Osteoblast (primary cell): ENCODE measurements at places on chromosomes 6 and 20.
A peak's percentile ranks its signal among the peaks of the same experiment; 100 is the strongest.

DNA sequence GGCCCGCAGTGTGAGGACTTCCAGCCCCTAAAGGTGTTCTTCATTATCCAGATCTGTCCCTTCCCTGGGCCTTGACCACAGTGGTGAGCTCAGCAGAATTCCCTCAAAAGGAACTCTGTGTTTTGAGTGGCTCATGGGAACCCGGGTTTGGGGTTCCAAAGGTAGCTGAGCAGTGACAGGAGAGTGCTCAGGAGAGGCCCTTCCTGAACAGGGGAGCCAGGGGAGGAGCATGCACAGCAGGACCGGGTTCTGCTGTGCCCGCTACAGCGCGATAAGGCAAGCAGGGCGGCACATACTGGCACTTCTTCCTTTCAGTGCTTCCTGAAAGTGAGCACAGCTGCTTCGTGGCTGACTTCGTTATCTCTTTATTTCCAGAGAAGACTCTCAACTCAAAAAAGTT is 88.3 kb downstream of the SSR1 start:
- no peak for DNase-seq

DNA sequence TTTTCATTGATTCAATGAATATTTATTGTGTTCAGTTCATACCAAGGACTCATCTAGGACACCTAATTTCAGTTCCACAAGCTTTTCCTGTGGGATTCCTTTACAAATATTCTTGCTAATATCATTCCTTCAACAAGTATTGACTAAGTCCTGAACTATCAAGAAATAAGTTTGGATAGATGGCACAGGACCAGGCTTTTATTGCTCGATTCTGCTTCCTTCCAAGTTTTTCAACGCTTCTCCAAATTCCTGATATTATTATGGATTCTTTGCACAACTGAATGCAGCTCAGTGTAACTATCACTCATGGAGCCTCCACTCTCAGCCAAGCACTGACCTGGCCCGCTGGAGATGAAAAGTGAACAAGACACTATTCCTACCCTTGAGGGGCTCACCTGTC is 32.7 kb upstream of the COL21A1 start:
- DNase-seq = no peak

GRCh38 chr20:60785785-60786184 is 466.3 kb upstream of the CDH4 start:
- DNase-seq = peak; percentile 41

DNA sequence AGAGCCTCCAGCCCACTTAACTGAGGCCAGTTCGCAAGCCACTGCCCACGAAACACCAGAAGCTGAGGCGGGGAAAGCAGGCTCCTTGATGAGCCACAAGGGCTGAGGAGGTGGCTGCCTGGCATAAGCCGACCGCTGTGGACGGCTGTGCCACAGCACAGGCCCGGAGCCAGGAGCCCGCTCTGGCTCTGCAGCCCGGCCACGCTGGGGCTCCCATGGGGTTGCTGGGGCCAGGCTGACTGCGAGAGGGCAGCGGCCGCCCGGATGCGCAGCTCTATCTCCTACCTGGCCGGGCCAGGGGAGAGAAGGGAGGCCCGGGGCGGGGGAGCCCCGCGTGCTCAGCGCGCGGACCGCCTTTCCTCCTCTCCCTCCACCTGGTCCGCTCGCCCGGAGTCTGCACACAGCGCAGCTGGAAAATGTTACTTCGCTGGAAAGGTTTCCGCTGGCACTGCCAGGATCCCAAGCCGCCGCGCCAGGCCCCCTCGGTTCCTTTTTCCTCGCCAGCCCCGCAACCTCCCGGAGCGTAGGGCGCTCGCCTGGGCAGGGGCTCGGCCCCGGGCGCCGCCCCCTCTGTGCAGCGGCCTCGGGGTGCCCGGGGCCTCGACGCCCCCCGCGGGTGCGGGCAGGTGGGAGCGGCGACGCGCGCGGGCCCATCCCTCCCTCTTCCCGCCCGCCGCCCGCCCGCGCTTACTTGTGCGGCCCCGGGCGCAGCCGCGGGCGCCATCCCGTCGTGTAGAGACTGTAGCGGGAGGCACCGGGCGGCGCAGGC is 657 bp downstream of the EMILIN3 start:
- DNase-seq = peak; percentile 92

DNA sequence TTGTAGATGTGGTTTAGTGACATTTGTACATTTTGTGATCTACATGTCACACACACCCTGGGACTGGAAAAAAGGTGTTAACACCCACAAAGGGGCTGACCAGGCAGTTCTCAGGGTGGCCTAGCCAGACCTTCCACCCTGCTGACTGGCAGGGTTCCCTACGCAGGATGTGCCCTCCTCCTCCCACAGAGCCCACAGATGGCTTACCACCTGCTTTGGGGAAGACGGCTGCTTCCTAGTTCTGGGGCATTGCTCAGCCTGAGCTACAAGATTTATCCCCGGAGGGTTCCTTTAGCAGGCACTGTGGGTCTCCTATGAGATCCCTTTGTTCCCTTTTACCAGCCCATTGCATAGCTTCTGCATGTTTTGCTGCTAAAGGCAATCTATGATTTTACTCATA is 35.1 kb downstream of the SNAP25 start:
- DNase-seq = no peak

GRCh38 chr6:113182370-113183141 is 674.6 kb upstream of the MARCKS start:
- no peak for DNase-seq

DNA sequence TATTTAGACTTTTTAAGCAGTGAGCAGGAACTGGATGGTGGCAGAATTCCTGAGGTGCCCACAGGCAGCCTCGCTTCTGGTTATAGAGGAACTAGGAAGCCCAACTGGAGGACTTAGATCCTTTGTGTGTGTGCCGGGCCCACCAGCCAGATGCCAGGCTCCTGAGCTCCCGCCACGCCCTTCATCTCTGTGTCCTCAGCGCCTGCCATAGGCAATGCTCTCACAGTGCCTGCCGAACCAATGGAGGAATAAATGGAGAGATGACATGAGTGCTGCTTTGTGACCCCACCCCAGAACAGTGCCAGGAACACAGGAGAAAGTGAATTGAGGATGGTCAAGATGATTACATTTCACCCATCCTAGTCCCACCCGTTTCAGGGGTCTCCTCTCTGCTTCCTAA is 146.0 kb downstream of the UNC5CL start:
- no peak for DNase-seq

DNA sequence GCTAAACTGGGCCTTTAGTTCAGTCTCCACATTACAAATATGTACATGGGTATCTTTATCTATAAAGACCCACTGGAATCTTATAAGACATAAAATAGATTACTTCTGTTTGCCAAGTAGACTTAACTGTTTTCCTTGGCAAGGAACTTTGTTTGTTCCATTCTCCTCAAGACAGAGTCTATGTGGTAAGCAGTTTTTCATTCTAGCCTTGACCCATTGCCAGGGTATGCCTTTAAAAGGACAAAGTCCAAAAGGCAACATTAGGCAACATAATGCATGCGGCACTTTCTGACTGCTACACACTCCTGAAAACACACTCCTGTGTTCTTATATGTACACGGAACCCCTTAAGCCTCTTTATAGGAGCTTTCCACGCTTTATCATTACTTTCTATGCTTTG is 20.4 kb downstream of the VNN1 start:
- DNase-seq = peak; percentile 36

DNA sequence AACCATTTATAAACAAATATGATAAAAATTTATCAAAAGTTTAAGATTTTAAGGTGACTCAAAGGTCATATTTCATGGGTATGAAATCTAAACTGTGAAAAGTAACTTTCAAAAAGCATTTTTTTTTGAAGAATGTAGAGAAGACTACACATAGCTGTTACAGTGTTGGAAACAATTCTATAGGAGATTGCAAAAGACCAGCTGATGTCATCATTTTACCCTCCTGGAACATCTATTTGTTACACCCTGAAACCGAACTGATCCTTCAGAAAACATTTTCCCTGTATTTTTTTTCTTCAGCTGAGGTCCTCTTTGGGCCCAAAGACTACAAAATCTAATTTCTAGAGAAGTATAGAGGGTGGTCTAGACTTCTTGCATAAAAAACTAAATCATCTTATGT is 297.5 kb upstream of the FERMT1 start:
- no peak for DNase-seq

DNA sequence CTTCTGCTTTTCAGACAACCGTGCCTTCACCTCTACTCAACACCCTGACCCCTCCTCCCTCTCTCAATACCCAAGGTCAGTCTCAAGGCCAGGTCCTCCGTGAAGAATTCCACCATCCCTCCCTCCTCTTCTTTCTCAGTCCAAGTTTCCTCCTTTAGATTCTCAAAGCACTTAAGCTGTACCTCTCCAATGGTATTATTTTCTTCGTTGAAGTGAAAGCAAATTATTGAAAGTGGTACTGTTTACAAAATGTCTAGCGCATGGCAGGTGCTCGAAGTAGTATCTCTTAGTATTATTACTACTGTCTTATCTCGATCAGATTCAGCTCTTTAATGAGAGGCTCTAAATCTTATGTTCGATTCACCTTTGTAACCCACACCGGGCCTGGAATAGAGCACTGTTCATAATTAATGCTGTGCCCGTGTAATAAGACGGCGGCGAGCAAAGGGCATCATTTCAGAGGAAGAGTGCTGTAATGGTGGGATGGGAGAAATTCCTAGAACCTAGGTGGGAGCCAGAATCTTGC is 593 bp upstream of the RALGAPB start:
- no peak for DNase-seq

DNA sequence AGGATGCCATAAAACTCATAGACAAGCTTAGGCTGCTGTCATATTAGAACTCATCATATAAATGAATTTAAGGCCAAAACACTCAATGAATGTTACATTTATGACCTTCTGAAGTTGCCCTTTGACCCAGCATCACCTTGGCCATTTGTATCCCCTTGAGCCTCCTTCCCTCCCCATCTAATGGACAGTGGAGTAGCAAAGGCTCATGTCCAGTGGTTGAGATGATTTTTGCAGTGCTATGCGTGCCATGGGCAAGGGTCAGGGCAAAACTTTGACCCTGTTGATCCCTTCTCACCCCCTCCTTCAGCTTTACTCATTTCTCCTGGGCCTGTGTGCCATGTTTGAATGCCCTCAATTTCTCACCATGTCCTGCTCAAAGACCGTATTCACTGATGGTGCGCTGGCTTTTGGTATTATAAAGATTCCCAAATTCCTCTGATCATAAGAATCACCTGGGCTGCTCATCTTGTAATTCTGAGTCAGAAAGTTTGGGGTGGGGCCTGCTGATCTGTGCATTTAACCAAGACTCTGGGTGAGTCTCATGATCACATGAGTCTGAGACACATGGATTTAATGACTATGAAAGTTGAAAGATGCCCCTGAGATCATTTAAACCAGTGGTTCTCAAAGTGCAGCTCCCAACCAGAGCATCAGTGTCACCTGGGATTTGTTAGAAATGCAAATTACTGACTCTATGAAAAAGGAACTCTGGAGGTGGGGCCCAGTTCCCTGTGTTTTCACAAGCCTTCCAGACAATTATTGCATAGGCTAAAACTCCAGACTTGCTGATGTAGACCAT is 57.5 kb upstream of the IL20RA start:
- no peak for DNase-seq

GRCh38 chr6:162217058-162217457 is 510.5 kb downstream of the PRKN start:
- DNase-seq = no peak

- DNase-seq = no peak
Observed at GRCh38 chr20:11992426-11992825, 74.7 kb downstream of the BTBD3 start.

GRCh38 chr6:1162367-1163275 is 149.3 kb upstream of the FOXQ1 start:
- no peak for DNase-seq

- DNase-seq = no peak
Observed at GRCh38 chr6:148611213-148611612, 135.6 kb upstream of the UST start.

GRCh38 chr20:39899881-39900280 is 789.2 kb downstream of the MAFB start:
- DNase-seq = no peak

DNA sequence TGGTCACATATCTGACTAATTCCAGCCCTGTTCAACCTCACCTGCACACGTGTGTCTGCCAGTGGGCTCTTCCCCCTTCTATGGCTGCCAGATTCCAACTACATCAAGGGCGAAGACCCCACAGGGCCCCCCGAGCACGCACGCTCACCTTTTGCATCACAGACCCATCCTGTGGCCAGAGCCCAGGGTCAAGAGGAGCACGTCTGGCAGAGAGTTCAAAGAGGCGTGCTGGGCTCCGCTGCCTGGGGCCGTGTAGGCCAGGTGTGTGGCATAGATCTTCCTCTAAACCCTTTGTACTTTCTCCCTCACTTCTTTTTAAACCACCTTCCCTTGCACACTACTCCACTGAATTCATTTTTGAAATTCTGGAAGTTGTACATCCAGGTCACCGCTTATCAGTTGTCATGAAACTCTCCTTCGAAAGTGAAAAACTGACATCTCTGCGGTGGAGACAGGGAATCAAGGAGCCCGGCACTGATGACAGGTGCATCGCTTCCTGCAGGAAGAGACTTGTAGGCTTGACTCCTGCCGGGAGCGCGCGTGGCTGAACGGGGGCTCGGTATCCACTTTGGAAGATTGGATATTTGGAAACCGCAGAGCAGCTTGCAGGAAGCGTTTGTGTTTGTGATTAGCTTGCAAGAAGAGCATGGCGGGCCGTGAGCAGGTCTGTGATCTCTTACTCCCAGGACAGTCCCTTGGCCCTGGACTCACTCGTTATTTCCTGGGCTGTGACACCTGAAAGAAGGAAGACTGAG is 397.2 kb downstream of the CDH4 start:
- DNase-seq = no peak

- DNase-seq = peak; percentile 46
Observed at GRCh38 chr6:149482545-149483333, 2.1 kb downstream of the ZC3H12D start.

GRCh38 chr6:169983651-169984050 is 232.2 kb downstream of the ERMARD start:
- DNase-seq = no peak

DNA sequence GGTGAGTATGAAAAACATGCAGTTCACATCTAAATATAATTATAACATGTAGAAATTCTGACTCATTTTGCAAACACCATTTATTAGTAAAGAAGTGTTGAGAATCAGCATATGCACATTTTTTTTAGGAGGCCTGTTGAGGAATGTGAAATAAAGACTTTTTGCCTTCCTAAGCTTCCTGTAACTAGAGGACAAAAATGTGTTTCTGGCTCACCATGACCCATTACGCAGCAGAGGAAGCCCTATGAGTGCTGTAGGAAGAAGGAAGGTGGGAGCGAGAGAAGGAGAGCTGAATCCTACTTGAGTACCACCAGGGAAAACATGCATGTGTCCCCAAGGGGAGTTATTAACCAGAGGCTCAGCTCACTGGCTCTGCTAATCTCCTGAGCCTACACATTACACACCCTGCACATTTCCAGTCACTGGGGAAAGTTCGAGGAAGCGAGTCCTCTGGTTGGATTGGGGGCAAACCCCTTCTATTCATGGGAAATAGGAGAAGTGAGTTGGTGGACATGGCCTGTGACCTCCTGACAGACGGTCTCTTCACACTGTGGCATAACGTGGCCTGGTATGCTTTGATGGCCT is 540.5 kb upstream of the JAG1 start:
- DNase-seq = no peak

DNA sequence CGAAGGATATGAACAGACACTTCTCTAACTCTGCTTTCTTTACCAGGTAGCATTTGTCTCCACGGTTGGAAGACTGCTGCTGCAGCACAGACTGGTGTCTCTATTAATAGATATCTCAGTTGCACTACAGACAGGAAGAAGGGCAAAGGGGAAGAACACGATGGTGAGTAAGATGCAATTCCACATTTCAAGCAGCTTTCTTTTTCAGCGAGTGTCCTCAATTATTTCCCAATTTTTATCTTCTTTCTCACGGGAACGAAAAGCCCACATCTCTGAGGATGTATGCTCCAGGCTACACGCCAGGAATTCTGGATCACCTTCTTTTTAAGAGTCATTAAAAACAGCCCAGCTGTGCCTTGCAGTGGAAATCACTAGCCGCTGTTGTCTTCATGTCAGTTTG is 311.6 kb upstream of the ECI2 start:
- DNase-seq = no peak
